ENCODE measurements at places on chromosomes 6 and 20. TPM values are rescaled to one million over a fixed set of nuclear protein-coding genes. Genes with fewer than 3 reads are reported as not detected.

NKAIN4 gene
- not detected for total RNA-seq

GLP1R gene
- total RNA-seq = not detected

PSORS1C2 gene
- not detected for total RNA-seq

DNA sequence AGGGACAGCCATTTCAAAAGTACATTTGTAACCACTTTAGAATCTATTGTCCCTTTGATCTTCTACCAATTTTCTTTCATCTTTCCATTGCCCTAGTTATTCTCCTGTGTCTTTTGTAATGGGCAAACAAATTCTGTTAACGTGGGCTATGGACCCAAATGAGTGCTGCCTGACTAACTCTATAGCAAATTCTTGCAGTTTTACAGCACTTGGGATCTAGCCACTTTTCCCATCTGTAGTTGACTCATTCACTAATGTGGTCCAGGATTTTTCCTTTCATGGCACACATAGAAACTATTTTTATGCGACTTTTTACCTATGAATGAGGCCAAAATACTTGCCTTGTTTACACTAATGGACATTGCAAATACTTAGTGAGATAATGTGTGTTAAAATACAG is 52.0 kb downstream of the GRIK2 start:
- peak; percentile 0 for DNase-seq

DNA sequence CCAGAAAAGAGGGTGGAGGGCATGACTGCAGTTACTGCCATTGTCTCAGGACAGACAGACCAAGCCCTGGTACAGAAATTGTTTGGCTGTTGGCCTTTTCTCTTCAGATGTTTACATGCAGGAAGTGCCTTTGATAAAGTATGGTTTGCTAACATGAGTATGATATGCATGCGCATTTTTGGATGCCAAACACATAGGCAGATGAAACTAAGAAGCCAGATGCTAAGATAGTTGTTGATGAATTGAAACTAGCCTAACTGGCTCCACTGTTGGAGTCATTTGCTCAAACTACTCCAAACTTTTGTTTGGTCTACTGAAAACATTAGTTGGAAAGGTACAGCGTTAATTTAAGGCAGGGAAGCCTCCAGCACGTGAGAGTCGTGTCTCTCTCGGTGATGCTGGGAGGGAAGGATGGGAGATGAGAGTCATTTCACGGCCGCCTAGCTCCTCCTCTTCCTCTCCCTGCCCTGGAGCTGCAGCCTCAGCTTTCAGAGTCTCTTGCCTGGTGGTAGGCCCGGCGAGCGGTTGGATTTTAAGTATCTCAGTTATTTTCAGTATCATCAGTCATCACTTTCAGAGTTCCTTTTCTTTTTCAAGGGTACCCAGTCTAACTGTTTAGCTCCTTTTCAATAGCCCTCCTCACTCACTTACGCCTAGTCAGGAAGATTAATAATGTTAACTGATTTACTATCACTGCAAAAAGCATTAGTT is 29.7 kb downstream of the RREB1 start:
- peak; percentile 71 for DNase-seq

GRCh38 chr6:10809098-10809497 is 29.2 kb downstream of the MAK start:
- no peak for DNase-seq

DNA sequence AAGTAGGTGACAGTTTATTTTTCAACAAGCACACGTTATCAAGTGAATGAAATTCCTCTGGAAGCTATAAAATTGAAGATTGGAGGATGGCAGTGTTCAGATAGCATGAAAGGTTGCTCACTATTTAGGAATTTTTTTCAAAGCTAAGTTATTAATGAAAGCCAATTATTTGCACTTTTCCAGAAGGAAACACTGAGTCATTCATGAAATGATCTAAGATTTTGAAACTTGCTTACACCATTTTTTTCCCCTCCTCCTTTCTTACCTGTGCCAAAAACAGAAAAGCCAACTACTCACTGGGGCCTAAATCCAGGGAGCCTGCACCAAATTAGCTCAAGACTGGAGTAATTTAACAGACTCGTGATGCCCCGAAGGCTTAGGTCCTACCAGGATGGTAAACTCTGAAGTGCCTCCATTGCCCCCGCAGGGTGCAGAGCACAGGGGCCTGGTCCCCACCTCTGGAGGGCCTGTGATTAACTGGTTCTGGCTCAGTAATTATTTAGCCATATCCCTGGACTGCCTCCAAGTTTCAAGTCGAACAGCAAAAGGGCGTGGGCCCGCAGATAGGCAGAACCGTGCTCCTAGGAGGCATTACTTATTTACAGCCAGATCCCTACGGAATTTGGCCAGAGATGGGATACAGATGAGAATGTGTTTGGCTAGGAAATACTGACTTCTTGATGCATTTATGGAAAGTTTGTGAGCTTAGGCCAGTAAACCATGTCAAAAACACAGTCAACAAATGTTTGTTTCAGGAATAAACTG is 28.0 kb upstream of the ZNF217 start:
- DNase-seq = peak; percentile 94

DNA sequence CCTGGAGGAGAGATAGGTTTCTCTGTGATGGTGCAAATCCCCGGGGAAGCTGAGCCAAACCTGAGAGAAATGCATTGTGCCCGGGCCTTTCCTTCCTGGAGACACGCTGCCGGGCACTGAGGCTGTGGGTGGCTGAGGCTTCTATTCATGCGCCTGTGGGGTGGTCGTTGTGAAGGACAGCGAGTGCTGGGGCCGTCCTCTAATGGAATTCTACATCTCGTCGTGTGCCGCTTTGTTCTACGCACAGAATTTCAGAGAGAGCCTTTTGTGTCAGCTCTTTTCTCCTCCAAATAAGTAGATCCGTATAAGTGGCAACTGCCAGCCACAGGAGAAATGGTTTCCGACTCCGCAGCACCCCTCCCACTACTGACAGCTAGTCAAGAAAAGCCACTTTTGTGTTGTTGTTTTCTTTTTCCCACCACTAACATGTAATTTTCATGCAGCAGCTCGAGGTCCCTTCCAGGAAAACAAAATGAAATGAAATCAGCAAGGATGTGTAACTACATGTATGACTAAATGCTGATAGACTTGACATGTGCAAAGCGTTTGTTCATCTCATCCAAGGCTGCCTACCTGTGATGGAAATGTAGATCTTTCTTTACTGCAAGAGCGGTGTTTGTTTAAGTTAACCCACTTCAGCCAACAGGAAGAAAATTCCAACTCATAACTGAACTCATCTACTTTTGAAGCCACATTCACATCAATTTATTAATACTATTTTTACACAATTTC is 26.4 kb upstream of the PXDC1 start:
- no peak for DNase-seq

- no peak for DNase-seq
These were observed 51.3 kb downstream of the ZNF831 start for GRCh38 chr20:59214606-59215547.

DNA sequence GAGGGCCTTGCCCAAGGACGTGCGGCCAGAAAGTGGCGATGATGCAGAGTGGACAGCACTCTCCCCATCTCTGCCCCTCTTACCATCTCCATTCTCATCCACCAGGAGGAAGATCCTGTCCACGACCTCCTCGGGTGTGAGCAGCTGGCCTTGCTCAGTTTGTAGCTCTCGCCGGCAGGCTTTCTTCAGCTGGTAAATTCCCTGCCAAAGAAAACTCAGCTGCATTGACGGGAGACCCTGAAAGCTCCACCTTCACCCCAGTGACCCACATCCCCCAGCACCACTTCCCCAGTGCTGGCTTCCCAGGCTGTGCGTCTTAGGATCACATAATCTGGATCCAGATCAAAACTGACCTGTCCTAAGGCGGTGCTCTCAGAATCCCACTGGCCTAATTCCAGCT is 9.2 kb downstream of the GUCA1B start:
- peak; percentile 82 for DNase-seq

GRCh38 chr6:89298680-89299465 is 16.2 kb downstream of the GABRR2 start:
- DNase-seq = peak; percentile 68

- no peak for DNase-seq
These were observed 564.3 kb upstream of the MARCKS start for GRCh38 chr6:113292646-113293422.

GRCh38 chr6:69732045-69732444 is 64.8 kb downstream of the LMBRD1 start:
- DNase-seq = no peak

- DNase-seq = no peak
These were observed 165.4 kb downstream of the OGFRL1 start for GRCh38 chr6:71454056-71454455.

GRCh38 chr6:23325065-23325464 is 755.7 kb downstream of the HDGFL1 start:
- no peak for DNase-seq

All from fibroblast of lung (primary cell).